ENCODE measurements at places on chromosomes 16 and 17.

DNA sequence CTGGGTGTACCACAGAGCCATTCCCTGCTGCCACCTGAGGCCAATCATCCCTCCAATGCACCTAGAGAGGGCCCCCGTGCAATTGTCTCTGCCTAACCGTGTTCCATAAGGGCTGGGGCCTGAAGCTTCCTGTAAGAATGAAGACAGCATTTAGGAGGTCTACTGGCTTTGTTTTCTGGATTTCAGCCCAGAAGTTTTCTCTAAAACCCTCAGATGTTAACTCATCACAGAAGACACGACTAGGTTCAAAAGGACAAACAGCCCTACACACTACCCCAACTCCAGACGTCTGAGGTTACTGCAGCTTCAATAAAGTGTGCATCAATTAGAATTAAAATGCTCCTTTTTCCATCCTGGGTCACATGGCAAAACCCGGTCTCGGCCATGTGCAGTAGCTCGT, 10.8 kb upstream of the DRG2 start:
- no peak for DNase-seq

GRCh38 chr17:58120195-58120822, 27.9 kb upstream of the OR4D1 start:
- DNase-seq: no peak

DNA sequence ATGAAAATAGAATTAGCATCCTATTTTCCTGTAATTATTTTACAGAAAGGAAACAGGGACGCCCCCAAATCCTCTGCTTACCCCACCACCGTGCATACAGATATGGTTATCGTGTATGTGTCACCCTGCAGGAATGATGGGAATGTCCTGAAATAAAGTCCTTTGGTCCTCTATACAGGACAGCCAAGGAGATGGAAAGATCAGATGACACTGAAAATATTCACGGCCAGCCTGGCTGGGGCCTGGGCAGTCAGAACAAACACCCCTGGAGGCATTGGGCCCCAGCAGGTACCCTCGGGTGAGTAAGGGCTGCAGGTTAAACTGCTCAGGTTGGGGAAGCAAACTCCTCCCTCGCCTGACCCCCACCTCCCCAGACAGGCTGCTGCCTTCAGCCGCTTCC, 368.0 kb downstream of the FOXL1 start:
- no peak for DNase-seq

- DNase-seq: no peak
Measured at GRCh38 chr16:31269541-31269940, 9.8 kb downstream of the ITGAM start.

DNA sequence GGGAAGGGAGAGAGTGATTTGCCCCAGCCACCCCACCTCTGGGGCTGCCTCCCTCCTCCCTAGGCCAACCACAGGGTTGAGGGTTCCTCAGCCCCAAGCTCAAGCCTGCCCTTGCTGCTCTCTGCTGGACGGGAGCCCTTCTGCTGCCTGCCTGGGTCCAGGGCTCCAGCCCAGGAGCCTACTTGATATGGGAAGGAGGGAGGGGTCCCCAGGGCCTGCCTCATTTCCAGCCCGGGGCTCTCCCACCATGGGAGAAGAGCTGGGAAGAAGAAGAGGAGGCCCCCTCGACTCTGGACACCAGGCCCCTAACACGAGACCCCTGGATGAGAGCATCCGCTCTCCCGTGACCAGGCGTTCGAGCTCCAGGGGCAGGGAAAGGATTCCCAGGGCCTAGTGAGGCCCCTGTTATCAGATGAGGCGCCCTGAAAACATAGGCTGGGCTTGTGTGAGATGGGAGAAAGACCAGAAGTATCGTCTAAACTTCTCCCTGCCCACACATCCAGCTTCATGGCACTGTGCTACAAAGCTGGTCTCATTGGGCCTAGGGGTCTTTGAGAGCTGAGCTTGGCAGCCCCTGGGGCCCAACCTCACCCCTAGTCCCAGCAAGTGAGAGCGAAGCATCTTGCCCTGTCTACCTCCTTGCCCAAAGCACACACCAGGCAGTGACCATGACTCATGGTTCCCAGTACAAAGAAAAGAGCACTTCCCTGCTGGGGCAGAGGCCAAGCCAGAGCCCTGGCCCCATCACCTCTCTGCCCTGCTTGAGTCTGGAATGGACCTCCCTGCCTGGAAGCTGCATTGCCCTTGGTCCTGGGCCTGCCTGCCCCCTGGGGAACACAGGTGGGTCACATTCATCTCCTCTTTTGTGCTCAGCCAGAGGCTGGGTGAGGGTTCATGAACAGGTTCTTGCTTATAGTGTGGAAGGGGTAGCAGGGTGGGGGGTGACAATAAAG, 987 bp downstream of the SLC16A5 start:
- no peak for DNase-seq
